ENCODE measurements at places on chromosomes 16 and 17.

GRCh38 chr16:30368792-30369090, 1.6 kb downstream of the TBC1D10B start:
- no peak for DNase-seq

DNA sequence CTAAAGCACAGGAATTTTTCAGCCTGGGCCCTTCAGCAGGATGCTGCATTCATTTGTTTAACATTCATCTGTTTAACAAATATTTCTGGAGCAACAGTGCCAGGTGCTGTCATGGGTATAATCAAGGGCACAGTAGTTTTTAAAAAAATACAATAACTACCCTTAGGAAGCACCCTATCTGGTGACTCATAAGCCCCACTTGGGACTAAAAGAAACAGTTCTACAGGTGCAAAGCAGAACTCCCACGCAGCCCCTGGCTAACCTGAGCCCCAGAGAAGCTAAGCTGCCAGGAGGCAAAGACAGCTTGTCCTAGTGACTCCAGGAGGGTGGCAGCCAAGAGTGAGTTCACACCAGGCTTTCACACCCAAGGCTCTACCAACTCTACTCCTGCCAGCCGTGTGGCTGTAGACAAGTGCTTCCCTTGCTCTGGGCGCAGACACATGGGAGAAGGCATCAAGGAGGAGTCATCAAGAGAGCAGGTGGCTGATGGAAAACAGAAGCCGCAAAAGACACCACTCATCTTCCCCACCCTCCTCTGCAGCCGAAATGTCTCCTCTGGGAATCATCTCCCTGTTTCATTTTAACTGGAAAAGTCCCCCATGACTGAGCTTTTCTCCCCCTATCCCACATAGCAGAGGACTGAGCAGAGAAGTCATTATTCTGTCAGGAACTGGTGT, 14.4 kb downstream of the CUEDC1 start:
- no peak for DNase-seq

DNA sequence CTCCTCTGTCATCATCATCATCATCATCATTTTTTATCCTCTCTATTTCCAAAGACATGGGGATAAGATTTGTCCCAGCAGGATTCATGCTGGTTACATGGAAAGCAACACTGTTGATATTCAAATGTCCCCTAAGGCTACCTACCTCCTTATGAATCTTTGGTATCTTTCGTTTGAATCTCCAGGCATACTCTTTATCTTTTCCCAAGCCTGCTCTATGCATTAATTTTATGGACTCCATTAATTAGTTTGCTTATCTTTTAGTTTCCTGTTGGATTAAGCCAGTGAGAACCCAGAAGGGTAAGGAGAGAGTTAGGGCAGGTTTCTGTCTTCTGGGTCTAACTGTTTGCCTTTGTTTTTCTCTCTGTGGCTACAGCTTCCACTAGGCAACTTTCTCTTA, 129.6 kb upstream of the GOT2 start:
- no peak for DNase-seq

DNA sequence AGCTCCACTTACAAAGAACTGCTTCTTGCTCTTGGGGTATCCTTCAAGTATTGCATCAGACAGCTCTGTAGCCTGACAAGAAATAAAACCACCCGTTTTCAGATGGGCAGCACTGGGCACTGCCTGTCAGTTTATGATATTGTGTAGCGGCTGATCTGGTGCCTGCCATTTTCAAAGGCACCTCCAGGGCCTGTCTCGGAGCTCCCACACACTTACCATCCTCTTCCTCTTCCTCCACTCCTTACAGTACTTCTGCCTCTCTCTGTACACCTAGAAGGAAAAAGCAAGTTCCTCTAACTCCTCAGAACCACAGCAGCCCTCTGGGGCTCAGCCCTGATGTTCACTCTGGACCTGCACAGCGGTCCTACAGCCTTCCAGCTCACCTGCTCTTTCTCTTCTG, 4.4 kb downstream of the PSMC3IP start:
- no peak for DNase-seq

DNA sequence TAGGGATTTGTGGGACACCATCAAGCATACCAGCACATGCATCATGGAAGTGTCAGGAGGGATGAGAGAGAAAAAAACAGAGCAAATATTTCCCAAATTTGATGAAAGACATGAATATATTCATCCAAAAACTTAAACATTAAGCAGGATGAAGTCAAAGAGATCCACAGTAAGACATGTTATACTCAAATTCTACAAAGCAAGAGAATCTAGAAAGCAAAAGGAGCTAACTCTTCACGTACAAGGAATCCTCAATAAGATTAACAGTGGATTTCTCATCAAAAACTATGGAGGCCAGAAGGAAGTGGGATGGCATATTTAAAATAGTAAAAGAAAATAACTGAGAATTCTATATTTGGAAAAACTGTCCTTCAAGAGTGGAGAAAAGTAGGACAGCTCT, 374.8 kb downstream of the ZFHX3 start:
- DNase-seq, result no peak

- no peak for DNase-seq
Observed at GRCh38 chr17:76095943-76096342, 7.6 kb downstream of the EXOC7 start.

DNA sequence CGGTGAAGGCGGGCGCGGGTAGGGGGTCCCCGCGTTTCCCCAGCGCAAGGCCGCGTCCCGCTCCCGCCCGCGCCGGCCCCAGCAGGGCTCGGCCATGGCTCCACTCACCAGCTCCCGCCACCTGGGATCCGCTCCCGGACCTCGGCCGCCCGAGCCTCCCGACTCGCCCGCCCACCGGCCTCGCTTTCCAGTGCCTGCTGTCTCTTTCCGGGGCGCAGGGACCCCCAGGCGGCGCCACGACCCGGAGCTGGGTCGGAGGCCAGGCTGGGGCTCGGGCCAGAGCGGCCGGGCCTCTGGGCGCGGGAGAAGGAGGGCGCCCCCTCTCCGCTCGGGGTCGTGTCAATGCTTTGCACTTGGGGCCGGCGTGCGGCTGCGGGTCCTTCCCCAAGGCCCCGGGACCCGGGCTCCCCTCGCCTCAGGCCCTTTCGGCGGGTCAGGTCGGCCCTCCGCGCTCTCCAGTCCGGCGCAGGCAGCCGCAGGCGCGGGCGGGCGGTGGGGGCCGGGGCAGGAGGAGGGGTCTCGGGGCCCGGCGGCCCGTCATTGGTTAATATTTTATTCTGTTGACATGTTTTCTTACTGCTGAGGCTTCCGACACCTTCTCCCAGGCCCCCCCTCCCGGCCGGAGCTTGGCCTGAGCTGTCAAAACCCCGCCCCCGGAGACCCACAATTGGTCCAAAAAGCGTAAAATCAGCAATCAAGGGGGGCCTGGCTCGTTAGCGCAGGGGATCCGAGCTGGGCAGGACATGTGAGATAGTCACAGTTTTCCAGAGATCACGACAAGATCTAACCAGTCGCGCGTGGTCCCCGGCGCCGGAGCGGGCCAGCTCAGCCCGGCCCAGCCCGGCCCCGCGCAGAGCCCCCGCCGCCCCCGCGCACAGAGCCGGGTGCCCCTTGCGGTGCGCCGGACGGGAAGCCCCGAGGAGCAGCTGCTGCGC, at the start of gene TBX2:
Gene TBX2, plus strand, starts transcription at position 713 of the 935 bp plus-strand sequence. CDS start 334 bp downstream, outside the sequence.
- DNase-seq, result peak; percentile 39

DNA sequence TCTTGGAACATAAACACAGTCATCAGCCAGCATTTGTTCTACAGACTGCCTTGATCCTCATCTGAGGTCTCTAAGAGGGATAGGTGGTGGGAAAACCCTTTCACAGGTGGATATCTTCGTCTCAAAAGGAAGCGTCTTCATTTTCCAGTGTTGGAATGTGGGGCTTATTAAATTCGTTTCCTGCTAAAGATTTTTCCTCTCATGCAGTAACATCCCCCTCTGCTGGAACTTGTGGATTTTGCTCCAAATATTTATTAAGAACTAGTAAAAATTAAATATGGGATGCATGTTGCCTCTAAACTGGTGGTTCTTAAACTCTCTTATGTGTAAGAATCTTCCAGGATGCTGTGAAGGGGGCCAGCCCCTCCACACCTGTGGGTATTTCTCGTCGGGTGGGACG, 20.1 kb upstream of the MLYCD start:
- no peak for DNase-seq

DNA sequence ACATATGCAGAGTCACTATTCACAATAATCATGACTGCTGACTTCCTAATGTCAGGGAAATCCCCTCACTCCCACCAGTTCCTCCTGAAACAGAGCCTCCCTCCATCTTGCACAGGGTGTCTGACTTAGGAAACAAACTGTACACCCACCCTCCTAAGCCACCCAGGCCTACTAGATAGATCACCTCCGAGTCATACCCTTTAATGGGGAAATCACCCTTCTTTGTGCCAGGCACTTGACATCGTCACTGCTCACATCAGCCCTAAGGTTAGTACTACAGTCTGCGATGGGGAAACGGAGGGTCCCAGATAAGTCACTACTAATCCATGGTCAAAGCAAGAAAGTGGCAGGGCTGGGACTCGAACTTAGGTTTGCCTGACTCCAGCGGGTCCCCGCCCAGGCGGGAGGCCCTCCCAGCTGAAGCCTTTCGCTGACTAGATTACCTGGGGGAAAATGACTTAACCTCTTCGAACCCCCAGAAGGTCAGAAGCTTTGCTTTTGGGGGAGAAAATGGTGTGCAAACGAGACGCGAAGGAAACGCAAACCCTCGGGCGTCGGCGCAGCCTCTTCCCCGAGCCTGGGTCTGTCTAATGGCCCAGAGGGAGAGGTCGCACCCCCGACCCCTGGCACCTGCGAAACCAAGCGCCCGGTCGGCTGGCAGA, 3.4 kb upstream of the MLLT6 start:
- no peak for DNase-seq

Measured in fibroblast of skin of left biceps (primary cell).